Gastrocnemius medialis (tissue), 4 donors: ENCODE measurements at places on chromosomes 12 and 14.

DNA sequence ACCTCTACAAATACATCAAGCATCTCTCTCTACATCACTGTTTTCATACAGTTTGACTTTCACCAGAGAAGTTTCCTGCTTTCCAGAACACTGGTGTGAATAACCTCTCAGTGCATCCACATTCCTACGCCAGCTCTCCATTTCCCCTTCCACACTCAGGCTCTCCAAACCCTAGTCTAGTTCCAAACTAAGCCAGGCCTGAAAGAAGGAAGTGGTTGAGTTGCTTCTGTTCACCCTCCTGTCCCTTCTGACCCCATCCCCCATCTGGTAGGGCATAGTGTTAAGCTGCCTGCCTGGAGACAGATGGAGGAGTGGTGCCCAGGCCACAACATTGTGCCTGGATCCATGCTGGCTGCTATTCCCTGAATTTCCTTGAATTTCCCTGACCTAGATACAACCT lies 132.4 kb downstream of the GPR65 start:
- DNase-seq: no peak

DNA sequence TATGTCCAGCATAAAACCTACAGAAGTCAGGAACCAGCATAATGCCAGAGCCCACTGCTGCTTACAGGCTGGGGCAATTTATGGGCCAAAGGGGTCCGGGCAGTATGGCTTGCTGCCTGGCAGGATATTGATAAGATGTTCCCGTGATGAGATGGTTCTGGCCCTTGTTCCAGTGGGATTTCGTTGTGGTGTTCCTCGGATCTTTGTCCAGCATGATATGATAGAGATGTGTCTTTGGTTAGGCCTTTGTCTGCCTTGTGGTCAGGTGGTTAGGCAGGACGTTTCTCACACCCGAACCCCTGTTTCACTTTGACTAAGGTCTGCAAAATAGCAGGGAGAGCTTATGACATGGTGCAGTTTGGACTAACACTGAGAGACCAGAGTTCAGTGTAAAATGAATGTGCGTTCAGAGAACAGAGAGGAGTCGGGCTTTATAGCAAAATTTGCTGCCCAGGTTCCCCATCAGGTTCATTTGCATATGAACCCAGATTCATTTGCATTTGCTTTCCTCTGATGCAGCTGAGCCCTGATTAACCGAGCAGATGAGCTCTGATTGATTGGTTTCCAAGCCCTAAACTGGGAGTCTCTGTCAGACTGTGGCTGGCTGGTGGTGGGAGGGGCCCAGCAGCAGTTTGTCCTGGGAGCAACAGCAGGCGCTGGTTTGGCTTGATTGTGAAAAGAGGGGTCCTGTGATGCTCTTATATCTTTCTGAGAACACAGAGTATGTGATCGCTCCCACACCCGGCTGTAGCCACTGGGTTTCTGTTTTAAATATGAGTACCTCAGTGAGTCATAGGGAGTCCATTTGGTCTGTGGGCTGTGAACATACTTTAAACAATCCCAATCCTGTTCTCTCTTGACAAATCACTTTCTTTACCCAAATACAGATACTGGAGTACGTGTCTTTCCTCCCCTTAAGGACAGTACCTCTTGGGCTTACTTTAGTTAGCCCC lies 156.3 kb upstream of the PZP start:
- no peak for DNase-seq

GRCh38 chr14:61190341-61190740 lies 90.8 kb downstream of the TMEM30B start:
- no peak for DNase-seq

- DNase-seq: no peak
Observed at GRCh38 chr12:27303139-27304111, 29.2 kb upstream of the BMAL2 start.

DNA sequence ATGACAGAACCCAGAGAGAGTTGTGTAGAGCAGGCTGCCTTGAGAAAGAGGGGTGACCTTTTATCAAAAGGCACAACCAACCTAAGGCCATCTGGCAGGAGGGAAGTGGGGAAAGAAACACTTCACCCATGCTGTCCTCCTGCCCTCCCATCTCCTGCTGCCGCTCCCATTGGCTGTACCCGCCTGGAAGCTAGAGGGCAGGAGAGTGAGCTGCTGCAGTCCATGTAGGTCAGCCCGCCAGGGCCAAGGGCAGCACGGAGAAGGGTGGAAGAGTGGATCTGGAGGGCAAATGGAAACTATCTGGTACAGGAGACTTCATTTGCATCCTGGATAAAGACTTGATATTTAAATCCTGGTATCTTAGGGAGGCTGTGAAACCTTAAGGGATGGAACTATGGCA lies 11.5 kb upstream of the CABP1 start:
- DNase-seq: no peak

DNA sequence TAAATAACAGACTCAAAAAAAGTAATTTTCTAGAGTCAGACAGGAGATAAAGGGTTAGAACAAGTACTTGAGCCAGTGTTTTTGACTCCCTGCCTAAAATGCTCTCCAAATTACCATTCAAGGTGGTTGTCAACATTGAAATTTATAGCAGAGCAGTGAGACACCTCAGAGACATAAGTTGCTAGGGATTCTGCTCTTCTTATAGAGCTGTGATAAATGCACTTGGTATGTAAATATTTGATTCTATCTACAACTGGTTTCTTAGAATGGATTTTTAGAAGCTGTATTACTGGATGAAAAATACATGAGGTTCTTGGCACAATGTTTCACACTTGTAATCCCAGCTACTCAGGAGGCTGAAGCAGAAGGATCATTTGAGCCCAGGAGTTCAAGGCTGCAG lies 83.9 kb upstream of the OSBPL8 start:
- DNase-seq: no peak

- no peak for DNase-seq
Observed at GRCh38 chr14:42947991-42948390, 1341.3 kb downstream of the LRFN5 start.

- DNase-seq: no peak
Observed at GRCh38 chr12:14605401-14605989, 37.8 kb upstream of the PLBD1 start.

GRCh38 chr12:69397978-69398377 lies 38.4 kb downstream of the YEATS4 start:
- no peak for DNase-seq

- DNase-seq: no peak
Observed at GRCh38 chr12:120816363-120816762, 87.8 kb downstream of the SPPL3 start.

GRCh38 chr14:91889477-91890211 lies 22.3 kb upstream of the TC2N start:
- DNase-seq: no peak

DNA sequence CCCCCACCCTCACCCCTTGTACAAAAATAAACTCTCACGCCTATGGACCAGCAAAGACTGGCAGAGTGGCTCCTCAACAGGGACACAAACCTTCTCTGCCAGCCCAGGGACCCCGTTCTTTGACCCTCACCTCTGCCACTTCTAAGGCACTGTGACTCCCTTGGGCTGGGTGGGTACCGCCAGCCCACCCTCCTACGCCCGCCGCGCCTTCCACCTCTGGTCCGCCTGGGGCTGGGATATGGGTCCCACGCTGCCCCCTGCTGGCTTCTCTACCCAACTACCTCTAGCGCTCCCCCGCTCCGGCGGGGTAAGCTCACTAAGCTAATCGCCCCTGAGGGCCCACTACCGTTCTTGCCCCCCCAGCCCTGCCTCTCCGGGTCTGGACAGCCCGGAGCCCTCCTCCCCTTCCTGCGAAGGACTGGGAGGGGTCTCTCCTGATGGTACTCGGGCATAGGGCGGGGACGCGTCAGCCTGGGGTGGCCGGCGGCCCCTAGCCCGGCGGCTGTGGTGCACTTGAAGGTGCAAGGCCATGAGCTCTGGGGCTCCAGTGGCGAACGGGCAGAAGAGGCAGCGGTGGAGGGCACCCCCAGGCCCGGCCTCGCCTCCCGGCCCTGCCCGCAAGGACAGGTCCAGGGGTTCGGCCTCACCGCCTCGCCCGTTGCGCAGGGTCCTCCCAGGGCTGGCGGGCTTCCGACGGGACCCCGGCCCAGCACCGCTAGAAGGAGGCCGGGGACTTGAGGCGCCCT lies 8.1 kb downstream of the ZNF219 start:
- no peak for DNase-seq

DNA sequence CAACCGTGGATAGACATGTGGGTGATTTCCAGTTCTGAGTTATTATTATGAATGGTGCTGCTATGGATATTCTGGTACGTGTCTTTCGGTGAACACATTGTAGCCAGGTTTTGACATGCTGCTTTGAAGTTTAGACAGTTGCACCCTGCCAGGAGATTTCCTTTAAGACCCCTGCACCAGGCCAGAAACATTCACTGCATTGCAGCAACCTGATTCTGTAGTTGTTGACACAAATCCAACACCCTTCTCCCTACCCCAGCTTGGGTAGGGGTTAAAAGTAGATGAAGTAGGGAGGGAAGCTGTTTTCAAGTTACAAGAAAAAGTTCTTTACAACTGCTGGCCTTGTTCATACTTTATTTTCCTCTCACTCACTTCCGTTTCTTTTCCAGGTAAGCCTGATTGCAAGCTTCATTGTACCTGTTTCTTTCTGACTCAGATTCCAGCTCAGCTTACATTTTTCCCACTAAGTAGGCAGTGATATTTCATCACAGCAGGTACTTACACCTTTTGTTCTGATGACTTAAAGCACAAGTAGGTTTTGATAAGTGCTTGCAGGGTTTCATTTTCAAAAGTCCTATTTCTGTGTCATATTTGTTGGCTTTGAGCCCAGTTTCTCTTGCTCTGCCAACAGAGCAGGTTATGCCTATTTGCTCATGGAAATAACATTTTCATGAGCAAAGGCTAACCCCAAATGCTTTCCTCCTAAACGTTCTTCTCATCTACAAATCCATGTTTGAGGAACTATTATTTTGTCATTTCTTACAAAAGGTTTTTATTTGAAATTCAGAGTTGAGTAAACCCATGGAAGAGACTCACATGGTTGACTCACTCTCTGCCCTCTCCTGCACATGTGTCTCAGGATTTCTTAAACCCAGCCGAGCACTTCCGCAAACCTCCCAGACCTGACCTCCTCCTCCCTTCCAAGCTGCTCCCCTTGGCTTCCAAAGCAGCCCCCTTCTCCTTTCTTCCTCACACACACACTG lies 12.1 kb upstream of the LTA4H start:
- no peak for DNase-seq

- no peak for DNase-seq
Observed at GRCh38 chr14:72500234-72500838, 393.6 kb downstream of the DPF3 start.

DNA sequence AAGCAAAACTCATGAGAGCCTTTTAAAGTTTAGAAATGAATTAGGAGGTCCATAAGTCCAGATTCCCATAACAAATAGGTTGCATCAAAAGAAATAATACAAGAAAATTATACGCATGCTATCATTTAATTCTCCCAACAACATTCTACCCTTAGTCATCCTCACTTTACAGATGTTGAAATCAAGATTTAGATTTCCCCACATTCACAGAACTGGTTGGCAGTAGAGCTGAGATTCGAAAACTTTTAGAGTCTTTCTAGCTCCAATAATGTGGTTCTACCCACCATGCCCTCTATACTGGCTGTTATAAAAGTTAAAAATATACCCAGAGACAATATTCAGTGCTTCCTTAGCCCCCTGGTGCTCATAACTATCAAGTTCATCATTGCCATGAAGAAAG lies 56.6 kb upstream of the METAP2 start:
- no peak for DNase-seq

DNA sequence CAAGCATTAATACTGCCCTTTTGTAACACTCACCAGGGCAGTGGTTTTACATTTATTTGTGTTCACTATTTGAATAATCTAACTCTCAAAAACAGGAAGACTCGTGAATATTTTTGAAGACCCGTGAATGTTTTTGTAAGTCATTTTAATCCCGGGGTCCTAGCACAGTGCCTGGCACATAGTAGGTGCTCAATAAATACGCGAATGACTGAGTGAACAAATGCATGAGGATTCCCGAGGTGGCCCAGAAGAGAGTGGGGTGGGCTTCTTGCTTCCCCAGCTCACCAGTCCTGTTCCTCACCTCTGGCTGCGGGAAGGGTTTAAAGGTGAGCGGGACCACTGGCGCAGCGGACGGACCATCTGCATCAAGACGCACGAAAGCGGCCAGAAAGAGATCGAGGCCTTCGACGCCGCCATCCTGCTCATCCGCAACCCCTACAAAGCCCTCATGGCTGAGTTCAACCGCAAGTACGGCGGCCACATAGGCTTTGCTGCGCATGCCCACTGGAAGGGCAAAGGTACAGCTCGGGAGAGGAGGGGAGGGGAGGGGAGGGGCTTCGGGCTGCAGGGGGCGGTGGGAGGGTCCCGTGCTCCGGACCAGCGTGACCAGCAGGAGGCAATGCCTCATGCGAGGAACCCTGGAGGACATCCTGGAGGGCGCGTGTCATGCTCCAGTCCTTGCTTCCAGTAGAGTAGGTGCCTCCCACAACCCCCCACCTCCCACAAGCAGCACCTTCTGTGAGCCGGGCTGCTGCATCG lies 98.9 kb downstream of the CMKLR1 start:
- DNase-seq: no peak

- DNase-seq: no peak
Observed at GRCh38 chr12:92012691-92013090, 133.0 kb downstream of the BTG1 start.

GRCh38 chr14:38505221-38505972 lies 249.5 kb upstream of the CLEC14A start:
- no peak for DNase-seq

GRCh38 chr12:26713885-26714383 lies 119.1 kb downstream of the ITPR2 start:
- DNase-seq: no peak

GRCh38 chr12:96197503-96198272 lies 3.5 kb downstream of the ELK3 start:
- no peak for DNase-seq

DNA sequence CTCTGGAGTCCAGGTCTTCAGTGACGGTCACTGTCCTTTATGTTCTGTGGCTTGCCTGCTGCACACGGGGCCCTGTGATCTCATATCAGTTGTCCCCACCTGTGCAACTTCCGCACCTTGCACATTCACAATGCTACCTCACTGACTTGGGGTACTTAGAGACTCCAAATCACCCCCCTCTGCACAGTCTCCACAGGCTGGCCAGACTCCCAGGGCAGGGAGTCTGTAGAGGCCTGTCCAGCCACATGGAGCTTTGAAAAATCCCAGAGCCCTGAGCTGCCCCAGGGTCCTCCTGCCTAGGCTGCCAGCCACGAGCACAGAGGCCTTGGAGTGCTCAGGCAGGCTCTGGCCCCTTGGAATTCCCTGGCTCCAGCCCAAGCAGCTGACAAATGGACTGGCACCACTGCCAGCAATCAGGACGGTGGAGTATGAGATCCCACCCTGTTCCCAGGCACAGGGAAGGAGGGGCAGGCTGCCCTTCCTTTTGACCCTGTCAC lies 26.4 kb downstream of the CMKLR1 start:
- DNase-seq: no peak

- no peak for DNase-seq
Observed at GRCh38 chr12:5494343-5494742, 62.4 kb downstream of the NTF3 start.

- DNase-seq: no peak
Observed at GRCh38 chr14:105107351-105107750, 42.1 kb upstream of the GPR132 start.

DNA sequence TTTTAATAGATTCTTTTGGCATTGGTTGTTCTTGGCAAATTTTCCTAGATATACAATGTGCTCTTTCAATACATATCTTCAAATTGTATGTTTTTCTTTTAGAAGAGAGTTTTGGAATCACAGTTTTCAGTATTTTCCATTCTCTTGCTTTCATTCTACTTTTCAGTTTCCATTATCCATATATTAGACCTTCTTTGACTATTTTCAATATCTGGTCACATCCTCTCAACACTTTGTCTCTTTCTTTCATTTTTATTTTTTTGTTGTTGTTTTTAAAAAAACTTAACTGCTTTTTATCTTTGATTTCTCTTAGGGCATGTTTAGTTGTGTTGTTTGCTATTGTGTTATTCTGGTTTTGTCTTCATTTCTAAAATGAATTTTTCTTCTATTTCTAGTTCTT lies 59.9 kb upstream of the CLMN start:
- no peak for DNase-seq
